ENCODE measurements at places on chromosomes 16 and 17. TPM values are rescaled to one million over a fixed set of nuclear protein-coding genes. Genes with fewer than 3 reads are reported as not detected.

Gene FAM20A
- polyA plus RNA-seq = not detected

Gene PLLP
- polyA plus RNA-seq = 6.3 TPM

Gene MPV17L
- 1.7 TPM for polyA plus RNA-seq

Gene ALOX15B
- 83.5 TPM for polyA plus RNA-seq

Gene HS3ST6
- polyA plus RNA-seq = not detected

Gene SUPT6H
- polyA plus RNA-seq = 27.3 TPM

Gene GPS2
- 62.1 TPM for polyA plus RNA-seq

Gene CACNG3
- polyA plus RNA-seq = not detected

Gene SLC5A11
- polyA plus RNA-seq = 0.01 TPM

Gene CDRT15L2
- polyA plus RNA-seq = not detected

Gene TP53TG3D
- 0.17 TPM for polyA plus RNA-seq

Gene SSTR5
- polyA plus RNA-seq = not detected

Gene TPSAB1
- polyA plus RNA-seq = not detected

Gene ACSM2A
- polyA plus RNA-seq = not detected

Gene SLX4
- 1.2 TPM for polyA plus RNA-seq

Gene ABCA9
- 0.02 TPM for polyA plus RNA-seq

Gene C17orf78
- polyA plus RNA-seq = not detected

Gene LASP1
- 92.4 TPM for polyA plus RNA-seq

Gene C16orf95
- polyA plus RNA-seq = 3.9 TPM

Gene ARHGAP23
- 11.4 TPM for polyA plus RNA-seq

Gene HLF
- 0.16 TPM for polyA plus RNA-seq

Gene ADAMTS18
- not detected for polyA plus RNA-seq

Gene CIITA
- 0.05 TPM for polyA plus RNA-seq

Gene NUPR1
- 56.1 TPM for polyA plus RNA-seq

Gene ZNF652
- 4.3 TPM for polyA plus RNA-seq

Gene UTS2R
- not detected for polyA plus RNA-seq

Gene MYO15A
- polyA plus RNA-seq = 0.69 TPM

Gene KRT25
- polyA plus RNA-seq = not detected

Gene WFDC1
- polyA plus RNA-seq = not detected

Gene SETD1A
- 2.6 TPM for polyA plus RNA-seq
